NCI-H1105 (cell line): ENCODE measurements at places on chromosomes 11 and 22.
A peak's percentile ranks its signal among the peaks of the same experiment; 100 is the strongest.

GRCh38 chr11:955154-956063 is 29.7 kb downstream of the AP2A2 start:
- no peak for DNase-seq

DNA sequence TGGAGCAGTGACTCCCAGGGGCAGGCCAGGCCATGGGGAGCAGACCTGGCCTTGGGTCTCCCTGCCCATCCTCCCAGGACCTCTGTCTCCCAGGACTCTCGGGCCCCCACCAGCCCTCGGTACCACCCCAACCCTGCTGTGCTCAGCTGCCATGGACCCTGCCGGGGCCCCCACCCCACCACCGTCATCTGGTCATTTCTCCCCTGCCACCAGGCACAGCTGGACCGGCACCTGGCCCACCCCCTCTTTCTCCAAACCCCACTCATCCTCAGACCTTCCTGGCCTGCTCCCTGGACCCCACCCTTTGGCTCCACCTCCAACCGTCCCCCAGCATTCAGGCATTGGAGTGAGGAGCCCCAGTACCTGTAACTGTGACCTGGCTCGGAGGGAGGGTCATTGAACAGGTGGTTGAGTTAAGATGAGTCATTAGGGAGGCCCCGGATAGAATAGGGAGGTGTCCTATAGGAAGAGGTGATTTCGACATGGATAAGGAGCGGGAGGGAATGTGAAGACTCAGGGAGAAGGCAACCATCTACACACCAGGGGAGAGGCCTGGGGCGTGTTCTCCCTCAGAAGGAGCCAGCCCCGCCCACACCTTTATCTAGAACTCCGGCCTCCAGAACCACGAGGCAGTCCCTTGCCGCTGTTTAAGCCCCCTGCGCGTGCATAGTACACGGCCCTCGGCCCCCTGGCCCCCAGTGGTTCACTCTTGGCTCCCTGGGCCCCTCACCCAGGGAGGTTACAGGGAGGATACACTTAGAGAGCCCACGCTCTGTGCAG is 1395.9 kb downstream of the BRD1 start:
- no peak for DNase-seq

- no peak for DNase-seq
Measured at GRCh38 chr11:17976651-17977050, 36.2 kb downstream of the SERGEF start.

GRCh38 chr11:68194675-68195294 is 18.3 kb downstream of the KMT5B start:
- DNase-seq = no peak

GRCh38 chr11:35142481-35143075 is 3.6 kb downstream of the CD44 start:
- DNase-seq = no peak

DNA sequence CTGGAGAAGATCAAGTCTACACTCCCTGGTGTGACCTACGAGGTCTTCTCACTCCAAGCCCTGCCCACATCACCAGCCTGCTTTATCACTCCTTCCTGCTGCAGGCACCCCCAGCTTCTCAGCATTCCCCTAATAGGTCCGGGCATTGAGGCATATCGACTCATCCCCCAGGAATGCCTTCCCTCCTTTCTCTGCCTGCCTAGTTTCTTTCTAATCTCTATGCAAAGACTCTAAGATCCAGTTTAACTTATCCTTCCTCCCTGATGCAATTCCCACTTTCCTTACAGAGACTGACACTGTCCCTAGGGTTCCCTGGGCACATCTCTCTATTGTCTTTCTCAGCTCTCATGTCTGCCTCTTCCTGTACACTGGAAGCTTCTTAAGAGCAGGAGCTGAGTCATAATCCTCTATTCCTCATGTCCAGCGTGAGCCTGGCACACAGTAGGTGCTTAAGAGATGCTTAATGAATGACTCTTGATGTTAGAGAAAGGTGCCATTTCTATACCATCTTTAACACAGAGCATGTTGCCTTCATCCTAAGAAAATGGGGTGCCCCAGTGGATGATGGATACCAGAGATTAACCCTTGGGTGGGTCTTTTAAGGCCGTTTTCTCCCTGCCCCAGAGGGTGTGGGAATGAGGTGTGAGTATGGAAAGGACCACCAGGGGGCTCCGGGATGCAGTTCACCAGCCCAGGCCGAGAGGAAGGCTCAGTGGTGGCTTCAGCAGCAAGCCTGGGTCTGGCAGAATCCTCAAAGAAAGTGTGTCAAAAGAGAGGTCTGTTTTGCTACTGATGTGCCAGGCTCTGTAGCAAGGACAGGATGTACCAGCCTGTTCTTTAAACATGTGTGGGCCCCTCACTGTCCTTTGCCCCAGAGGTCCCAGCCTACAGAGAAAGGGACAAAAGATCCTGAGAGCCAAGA is 34.7 kb downstream of the PARVA start:
- peak; percentile 52 for DNase-seq

DNA sequence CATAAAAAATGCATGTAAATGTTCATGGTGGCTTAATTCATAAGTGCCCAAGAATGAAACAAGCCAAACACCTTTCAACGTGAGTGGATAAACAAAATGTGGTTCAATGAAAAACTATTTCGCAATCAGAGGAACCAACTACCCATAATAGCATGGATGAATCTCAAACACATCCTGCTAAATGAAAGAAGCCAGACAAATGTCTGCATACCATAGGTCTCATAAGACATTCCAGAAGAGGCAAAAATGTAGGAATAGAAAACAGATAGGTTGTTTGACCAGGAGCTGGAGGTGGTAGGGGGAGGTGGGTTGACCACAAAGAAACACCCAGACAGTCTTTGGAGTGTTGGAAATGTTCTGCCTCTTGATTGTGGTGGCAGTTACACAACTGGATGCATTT is 13.2 kb upstream of the OSBPL5 start:
- no peak for DNase-seq

DNA sequence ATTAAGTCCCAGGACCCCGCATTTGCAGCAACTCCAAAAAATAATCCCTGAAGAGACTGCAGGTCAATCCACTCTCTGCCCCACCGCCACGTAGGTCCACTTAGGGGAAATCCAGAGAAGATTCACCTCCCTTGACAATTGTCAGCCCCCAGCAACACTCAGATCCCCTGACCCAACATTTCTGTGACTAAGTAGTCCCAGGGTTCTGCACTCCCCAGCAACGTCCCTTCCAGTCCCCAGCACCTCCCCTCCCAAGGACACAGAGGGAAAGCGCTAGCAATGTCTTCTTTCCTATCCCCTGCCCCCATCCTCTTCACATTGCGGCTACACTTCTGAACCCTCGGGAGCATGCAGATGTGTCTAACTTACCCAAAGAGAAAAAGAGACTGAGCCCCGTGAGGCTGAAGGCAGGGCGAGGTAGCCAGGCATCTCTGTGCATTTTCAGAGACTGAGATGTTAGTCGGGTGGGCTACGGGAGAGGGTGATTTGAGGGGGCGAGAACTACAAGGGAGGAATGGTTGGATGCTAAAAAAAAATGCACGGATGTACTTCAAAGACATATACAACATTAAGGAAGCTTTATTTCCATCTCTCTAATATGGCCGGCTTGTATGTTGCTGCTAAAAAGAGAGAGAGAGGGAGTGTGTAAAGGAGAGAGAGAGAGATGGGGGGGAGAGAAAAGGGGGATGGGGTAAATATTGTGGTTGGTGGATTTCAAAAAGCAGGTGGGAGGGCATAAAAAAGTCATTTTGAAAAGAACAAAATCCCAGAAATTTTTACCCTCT is at the start of gene SCN2B:
Gene SCN2B (minus strand): TSS at position 647 of the 785 bp plus-strand sequence. CDS start 208 bp downstream, at position 439.
- no peak for DNase-seq
